Erythroblast (primary cell): ENCODE measurements at places on chromosomes 16 and 17.

DNA sequence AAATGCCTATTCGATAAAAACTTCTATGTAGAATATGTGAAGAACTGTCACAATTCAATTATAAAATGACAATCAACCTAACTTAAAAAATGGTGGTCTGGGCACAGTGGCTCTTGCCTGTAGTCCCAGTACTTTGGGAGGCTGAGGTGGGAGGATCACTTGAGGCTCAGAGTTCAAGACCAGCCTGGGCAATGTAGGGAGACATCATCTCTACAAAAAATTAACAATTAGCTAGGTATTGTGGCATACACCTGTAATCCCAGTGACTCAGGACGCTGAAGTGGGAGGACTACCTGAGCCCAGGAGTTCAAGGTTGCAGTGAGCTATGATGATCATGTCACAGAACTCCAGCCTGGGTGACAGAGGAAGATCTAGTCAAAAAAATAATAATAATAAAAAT is 18.6 kb upstream of the METTL9 start:
- no peak for DNase-seq

- DNase-seq, result peak; percentile 75
Observed at GRCh38 chr16:14289692-14290340, 218.7 kb downstream of the MRTFB start.

GRCh38 chr16:82834151-82834815 is 207.5 kb downstream of the CDH13 start:
- DNase-seq, result no peak

DNA sequence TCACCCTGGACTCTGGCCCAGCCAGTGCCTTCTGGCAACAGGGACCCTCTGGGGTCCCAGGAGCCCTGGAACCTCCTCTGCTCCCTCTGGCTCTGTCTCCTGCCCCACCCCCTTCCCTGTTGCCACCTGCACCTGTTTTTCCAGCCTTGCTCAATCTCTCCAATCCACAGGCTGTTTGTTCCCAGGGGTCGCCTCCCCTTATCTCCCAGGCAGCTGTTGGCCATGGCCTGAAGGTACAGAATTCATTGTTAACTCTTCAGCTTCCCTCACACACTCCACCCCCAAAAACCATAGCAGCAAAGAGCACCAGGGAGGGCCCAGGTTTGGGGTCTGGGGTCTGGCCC is 39.3 kb upstream of the TOB1 start:
- DNase-seq, result no peak

DNA sequence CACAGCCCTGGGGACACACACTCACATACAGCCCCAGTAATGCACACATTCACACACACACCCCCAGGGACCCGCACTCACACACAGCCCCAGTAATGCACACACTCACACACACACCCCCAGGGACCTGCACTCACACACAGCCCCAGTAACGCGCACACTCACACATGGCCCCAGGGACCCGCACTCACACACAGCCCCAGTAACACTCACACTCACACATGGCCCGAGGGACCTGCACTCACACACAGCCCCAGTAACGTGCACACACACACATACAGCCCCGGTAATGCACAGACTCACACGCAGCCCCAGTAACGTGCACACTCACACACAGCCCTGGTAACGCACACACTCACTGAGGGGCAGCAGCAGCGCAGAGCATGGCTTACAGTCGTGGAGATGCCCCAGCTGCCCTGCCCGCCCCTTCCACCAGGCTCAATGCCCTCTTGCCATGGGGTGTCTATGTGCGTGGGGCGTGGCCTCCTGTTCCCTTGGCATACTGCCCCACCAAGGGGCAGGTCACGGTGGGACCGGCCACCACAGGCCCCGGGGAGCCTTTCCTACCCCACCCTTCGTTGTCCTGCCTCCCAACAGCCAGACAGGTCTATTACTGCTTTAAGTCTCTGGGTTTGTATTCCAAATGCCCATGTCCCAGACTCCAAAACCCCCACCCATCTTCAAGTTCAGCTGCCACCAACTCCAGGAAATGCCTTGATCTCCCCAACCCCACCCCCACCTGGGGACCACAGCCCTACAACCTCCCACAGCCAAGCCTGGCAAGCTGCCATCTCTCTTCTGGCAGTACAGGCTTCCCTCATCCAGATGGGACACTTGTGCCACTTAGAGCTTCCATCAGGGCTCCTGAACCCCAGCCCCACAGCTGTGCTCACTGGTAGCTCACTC is 2.7 kb downstream of the CCDC102A start:
- DNase-seq, result no peak

DNA sequence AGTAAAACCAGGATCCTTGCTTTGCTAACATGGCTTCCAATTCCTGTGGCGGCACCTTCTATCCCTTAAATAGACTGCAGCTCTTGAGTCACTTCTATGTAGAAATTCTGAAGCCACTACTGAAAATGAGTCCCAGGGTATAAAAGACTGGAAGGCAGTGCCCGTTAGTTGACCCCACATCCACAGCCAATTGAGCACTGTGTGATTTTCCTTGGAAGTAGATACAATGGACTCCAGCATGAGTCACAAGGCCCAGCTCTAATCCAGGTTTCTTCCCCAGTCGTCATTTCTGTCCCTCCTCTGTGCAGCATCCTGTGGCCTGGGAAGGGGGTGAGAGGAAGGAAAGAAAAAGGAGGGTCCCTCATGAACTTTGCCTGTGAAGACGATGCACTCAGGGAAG is 69.5 kb downstream of the HLF start:
- no peak for DNase-seq

GRCh38 chr16:87152221-87152755 is 164.9 kb downstream of the C16orf95 start:
- no peak for DNase-seq

GRCh38 chr17:41613277-41614082 is 913 bp upstream of the KRT16 start:
- no peak for DNase-seq

GRCh38 chr17:78875363-78876093 is 27.5 kb downstream of the CEP295NL start:
- DNase-seq, result no peak

DNA sequence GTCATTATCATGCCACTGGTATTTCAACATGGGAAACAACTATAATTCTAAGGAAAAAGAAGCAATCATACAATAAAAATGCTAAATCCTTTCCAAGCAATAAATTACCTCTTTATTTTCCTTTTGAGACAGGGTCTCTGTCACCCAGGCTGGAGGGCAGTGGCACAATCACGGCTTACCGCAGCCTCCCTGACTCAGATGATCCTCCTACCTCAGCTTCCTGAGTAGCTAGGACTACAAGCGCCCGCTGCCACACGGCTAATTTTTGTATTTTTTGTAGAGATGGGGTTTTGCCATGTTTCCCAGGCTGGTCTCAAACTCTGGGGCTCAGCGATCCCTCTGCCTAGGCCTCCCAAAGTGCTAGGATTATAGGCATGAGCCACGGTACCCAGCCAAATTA is 24.1 kb downstream of the CNOT1 start:
- no peak for DNase-seq

GRCh38 chr17:31854672-31855071 is 4.4 kb downstream of the COPRS start:
- no peak for DNase-seq

DNA sequence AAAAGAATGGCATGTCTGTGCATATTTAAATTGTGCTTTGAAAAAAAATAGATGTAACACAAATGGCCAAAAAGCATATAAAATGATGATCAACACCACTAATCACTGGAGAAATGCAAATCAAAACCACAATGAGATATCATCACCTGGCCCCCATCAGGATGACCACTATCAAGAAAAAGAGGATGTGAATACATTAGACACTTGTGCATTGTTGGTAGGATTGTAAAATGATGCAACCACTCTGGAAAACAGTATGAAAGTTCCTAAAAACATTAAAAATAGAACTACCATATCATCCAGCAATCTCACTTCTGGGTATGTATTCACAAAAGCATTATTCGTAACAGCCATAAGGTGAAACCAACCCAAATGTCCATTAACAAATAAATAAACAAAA is 91.5 kb downstream of the SPAG9 start:
- DNase-seq, result no peak

GRCh38 chr17:16491131-16491702 is 776 bp downstream of the LRRC75A start:
- DNase-seq, result peak; percentile 49
